ENCODE measurements at places on chromosomes 16 and 17.

GRCh38 chr16:48959204-48959603 lies 322.4 kb downstream of the CBLN1 start:
- DNase-seq: no peak

- DNase-seq: peak; percentile 0
Measured at GRCh38 chr16:73891129-73891542, 405.5 kb upstream of the PSMD7 start.

- no peak for DNase-seq
Measured at GRCh38 chr17:62911114-62911513, 54.9 kb upstream of the TANC2 start.

DNA sequence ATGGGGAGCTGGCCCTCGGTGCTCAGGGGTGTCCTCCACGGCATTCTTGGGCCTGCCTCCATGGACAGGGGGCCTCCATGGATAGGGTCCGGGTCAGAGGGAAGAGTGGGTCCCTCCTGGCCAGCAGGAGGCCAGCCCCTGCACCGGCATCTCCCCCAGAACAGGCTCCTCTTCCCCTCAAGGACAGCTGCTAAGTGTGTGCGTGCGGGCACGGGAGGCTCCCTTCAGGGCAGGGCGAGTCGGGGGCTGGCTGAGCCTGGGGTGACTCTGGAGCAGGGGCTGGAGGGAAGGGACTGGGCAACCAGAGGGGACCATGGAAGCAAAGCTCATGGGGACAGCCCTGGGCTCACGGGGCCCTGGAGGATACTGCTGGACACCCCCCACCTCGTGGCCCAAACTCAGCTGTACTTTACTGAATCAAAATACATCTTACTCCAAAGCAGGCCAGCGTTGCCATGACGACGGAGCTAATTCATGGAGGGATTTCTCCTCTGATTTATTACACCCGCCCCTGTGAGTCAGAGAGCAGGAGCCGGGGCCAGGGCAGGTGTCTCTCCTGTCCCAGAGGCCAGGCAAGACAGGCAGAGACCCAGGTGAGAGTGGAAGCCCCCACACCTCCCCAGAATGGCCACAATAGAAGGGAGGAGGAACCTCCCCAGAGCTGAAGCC lies 2.1 kb downstream of the CASKIN1 start:
- no peak for DNase-seq

GRCh38 chr17:28950752-28951427 lies 428 bp downstream of the PHF12 start:
- DNase-seq: no peak

DNA sequence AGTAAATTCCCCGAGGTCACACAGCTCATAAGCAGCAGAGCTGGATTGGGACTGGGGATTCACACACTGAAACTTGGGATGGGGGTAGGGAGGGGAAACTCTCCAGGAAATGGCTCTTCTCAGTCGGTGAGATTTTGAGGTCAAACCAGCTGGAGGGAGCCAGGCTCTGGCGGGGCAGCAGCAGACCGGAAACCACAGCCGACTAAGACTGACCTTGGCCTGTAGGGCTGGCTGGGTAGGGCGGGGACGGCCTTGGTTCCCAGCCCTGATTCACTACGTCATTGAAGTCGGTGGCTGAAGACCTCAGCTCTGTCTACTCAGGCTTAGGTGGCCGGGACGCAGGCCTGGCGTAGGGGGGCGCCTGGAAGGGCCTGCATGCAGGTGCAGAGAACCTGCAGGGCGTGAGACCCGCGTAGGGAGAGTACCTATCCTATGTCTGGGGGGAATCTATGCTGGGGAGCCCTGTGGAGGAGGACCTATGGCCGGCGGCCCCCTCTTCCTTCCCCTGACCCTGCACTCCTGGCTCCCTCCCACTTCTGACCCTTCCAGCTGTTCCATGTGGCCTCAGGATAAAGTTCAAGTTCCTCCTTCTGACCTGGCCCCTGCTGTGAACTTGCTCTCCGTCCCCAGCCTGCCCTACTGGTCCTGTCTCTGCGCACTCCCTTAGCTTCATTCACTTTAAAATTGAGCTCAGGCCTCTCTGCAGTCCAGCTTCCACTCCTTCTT lies 11.9 kb upstream of the SLC4A1 start:
- DNase-seq: no peak

DNA sequence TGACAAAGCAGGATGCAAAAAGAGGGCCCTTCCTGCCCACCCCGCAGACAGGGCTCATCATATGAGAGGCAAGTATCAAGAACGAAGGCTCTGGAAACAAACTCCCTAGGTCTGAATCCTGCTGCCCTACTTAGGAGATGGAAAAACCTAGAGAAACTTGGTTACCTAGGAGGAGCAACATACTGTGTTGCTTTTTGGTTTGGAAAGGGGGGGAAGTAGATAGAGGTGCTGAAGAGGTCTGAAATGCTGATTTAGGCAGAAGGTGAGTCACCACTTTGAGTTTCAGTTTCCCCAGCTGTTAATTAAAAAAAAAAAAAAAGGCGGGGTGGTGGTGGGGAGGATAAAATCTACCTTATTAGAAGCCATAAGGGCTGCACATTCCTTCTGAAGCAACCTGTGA lies 1.5 kb downstream of the N4BP1 start:
- DNase-seq: no peak

DNA sequence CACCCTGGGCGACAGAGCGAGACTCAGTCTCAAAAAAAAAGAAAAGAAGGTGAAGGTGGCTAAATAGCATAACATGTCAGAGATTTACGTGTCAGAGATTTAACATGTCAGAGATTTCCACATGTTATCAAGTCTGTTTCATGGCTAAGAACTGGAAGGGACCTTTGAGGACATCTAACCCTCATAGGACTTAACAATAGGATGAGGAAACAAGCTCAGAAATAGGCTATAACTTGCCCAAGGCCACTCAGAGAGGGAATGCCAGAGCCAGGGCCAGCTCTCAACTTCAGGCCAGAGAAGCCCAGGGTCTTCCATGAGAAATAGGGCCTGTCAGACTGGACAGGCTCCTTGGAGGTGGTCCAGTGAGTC lies 26.8 kb upstream of the ZNF629 start:
- DNase-seq: no peak

DNA sequence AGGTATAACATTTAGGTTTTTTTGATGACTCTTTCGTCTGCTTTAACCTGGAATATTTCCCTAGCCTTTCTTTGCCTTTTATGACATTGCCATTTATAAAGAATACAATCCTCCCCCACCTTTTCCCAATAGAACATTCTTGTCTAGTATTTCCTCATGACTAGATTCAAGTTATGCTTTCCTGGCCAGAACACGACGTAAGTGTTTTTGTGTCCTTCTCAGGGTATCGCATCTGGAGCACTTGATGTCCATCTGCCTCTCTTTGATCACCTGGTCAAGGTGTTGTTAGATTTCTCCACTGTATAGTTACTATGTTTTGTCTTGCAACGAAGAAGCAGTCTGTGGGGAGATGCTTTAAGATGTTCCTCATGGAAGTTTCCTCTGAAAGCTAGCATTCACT lies 87.4 kb downstream of the MSI2 start:
- no peak for DNase-seq

DNA sequence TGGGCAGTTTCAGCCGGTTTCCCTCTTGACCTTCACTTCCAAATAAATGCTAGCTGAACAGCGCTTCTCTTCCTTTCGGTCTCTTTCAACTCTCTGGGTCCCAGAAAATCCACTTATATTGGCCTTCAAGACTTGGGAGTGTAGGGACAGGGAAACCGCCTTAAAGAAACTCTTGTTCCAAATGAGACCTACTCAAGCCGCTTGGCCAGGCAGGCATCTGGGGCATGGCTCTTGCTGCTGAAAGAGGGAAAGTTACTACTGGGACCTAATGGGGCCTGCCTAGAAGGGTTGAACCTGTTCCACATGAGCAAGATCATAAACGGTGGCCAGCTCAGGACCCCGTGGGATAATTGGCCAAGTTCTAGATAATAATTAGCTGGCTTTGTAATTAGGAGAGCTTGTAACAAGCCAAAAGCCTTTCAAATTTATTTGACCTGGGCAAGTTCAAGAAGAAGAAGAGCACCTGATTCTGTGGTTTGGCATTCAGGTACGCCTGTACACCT lies 13.2 kb downstream of the CDH1 start:
- no peak for DNase-seq

GRCh38 chr16:89572073-89572484 lies 3.5 kb upstream of the CPNE7 start:
- no peak for DNase-seq

GRCh38 chr17:78515480-78515879 lies 61.7 kb downstream of the DNAH17 start:
- DNase-seq: no peak

DNA sequence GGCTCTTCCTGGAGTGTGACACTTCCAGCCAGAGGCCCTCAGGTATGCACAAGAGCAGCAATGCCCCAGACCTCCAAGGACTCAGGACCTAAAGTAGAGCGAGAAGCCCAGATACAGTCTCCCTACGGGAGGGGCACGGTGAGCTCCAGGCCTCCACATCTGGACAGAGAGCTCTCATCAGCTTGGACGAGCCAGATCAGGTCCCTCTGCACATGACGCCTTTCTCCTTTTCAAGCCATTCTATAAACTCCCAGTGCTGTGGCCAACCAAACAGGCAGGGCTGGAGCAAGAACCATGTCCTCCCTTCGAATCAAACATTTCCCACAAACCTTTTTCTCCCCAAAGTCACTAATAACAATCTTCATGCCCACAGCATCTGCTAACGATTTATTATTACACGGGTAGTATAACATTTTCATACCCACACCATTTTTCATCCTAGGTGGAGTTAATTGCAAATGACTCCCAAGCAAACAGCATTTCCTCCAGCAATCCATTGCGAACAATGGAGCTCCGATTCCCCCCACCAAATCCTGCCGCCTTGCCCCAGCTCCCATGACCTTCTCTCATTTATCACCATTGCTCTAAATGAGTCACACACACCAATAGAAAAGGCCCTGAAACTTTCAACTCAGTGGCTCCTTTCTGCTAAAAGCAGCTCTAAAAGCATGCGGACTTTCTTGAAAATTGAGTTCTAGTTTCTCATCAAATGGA lies 24.2 kb upstream of the NLRP1 start:
- no peak for DNase-seq

- DNase-seq: no peak
Measured at GRCh38 chr16:1043881-1044451, 28.6 kb upstream of the SSTR5 start.
